ENCODE measurements at places on chromosomes 11 and 22.

DNA sequence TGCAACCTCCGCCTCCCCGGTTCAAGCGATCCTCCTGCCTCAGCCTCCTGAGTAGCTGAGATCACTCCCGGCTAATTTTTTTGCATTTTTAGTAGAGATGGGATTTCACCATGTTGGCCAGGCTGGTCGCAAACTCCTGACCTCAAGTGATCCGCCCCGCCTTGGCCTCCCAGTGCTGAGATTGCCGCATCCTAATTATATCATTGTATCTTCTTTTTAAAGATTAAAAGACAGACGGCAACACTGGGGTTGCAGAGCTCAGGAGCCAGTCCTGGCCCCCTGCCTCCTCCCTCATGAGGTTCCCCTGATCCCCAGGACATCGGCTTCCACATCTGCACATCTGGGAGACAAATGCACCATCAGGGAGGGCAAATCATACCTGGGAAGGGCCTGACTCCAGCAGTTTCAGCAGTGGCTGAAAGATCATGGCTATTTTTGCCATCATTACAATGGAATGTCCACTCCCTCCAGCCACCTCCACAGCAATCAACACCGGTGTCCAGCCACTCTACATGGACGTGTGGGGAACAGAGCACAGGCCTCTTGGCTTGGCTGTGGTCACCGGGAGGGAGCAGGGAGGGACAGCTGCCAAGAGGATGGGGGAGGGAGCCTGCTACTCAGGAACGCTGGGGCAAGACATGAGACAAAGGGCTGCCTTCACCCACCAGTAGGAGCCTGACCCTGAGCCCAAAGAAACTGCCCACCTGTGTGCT lies 9.2 kb upstream of the CELSR1 start:
- no peak for DNase-seq

- DNase-seq: no peak
Measured at GRCh38 chr22:27419473-27419872, 382.1 kb downstream of the MN1 start.

DNA sequence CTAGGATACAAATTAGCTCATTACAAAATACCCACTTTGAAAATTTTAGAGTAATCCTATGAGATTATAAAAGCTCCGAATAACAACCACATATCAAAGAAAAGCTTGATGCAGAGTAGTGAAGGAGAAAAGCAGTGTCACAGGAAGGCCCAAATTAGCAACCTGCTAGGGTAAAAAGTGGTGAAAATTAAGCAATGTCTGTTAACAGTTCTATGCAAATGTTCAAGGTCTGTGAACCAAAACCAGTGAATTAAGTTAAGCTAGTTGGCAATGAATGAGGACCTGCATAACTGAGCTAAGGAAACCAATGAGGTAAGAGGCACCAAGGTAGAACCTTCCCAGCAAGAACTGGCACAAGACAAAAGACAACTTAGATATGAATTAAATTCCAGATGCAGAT lies 29.6 kb downstream of the PRDM10 start:
- no peak for DNase-seq

- no peak for DNase-seq
Measured at GRCh38 chr22:22932512-22932941, 44.9 kb downstream of the IGLL5 start.

DNA sequence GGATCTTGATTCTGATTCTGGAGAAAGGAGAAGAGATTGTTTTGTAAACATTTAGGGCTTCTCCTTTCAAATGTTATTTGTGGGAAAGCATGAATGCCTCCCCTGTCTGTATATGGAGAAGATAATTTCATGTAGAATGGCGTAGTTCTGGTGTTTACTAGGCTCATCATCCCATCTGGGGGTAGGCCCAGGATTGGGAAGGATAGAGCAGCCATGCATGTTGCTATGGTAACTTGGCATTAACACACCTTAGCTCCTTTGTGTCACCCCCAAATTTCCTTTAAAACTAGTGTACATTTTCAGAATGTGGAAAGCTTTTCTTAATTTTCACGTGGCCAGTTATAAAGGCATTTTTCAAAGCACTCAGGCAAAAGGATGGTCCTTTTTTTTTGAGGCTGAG lies 57.5 kb upstream of the EED start:
- no peak for DNase-seq

DNA sequence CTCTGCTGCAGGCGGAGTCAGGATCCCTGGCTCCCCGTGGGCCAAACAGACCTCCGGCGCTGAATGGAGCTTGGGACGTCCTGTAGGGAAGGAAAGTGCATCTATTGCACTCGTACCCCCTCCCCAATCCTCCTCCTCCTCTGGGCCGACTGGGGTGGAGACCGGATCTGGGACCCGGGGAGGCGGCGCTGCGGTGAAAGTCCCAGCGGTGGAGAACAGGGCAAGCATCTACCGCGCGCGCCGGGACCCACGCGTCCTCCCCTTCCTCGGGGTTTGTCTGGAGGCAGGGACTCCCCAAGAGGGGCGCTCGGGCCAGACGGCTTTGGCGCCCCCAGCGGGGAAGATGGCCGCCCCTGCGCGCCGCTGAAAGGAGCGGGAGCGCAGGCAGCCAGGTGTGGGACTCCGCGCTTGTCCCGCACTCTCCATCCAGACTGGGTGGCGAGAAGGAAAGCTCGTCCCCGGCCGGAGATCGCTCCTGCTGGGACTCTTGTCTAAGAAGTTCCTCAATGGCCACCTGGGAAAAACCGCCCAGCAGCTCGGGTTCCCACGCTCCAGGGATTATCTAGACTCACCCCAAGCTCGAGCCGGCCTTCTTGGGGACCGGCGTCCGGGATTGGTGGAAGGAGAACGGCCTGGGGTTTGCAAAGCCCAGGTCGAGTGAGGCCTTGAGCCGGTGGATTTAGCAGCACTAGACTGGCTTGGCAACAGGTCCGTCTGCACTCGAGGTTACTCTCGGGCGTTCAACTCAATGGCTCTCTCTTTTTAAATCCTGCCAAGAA lies 718 bp downstream of the FADS2 start:
- DNase-seq: no peak

- DNase-seq: no peak
Measured at GRCh38 chr11:8631395-8632118, 37.5 kb upstream of the STK33 start.

GRCh38 chr11:1871531-1871930 lies 18.6 kb downstream of the LSP1 start:
- DNase-seq: no peak

GRCh38 chr11:128796270-128796669 lies 70.8 kb downstream of the KCNJ1 start:
- no peak for DNase-seq

DNA sequence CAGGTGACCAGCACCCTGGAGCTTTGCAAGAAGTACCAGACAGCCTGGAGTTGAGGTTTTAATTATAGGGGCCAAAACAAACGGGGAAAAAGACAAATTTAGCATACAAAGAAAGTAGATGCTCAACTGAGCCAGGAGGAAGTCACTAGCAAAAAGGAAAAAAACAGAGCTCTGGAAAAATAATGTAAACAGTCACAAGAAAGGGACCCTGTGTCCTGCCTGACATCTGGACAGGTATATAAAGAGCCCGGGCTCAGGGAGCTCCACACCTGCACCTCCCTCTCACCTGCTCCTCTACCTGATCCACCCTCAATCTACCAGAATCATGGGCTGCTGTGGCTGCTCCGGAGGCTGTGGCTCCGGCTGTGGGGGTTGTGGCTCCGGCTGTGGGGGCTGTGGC lies at the start of gene KRTAP5-10:
Gene KRTAP5-10, plus strand, starts transcription at position 301 of the 400 bp plus-strand sequence. Its CDS starts 25 bp downstream, at position 326.
- no peak for DNase-seq

- no peak for DNase-seq
Measured at GRCh38 chr22:49701380-49702067, 126.1 kb downstream of the BRD1 start.

DNA sequence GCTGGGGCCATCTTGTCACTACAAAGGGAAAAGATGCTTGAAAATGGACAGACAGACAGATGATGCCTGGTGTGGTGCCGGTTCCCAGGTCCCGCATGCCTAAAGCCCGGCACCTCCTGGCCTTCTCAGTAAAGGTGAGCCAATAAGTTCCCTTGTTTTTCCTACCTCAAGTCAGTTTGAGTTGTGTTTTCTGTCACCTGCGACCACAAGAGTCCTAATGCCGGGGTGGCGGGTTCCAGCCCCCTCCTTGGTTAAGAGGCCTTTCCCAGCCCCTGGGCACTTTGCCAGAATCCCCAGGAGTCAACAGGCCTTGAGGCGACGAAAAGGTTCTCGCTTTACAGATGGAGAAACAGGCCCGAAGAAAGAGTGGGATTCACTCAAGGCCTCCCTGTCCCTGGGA lies 9.0 kb downstream of the FGF19 start:
- DNase-seq: no peak

DNA sequence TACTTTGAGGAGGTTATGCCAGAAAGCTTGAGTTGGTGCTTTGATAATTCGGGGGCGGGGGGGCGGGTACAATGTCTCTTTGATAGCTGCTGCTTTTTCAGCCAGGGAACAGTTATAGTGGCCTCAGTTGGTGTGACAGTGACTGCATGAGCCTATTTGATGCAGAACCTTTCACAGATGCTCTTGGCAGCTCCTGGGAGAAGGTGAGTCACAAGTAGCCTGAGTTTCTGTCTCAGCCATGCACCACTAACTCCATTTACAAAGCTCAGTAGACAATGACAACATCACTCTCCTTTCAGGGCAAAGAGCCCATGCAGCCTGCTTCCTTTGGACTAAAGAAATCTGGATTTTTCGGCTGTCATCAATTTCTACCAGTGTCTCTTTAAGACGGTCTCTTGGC lies 42.1 kb upstream of the SEZ6L start:
- DNase-seq: no peak

- DNase-seq: no peak
Measured at GRCh38 chr11:115652094-115652493, 147.9 kb upstream of the CADM1 start.

- no peak for DNase-seq
Measured at GRCh38 chr11:18144243-18144642, 11.9 kb downstream of the MRGPRX3 start.

DNA sequence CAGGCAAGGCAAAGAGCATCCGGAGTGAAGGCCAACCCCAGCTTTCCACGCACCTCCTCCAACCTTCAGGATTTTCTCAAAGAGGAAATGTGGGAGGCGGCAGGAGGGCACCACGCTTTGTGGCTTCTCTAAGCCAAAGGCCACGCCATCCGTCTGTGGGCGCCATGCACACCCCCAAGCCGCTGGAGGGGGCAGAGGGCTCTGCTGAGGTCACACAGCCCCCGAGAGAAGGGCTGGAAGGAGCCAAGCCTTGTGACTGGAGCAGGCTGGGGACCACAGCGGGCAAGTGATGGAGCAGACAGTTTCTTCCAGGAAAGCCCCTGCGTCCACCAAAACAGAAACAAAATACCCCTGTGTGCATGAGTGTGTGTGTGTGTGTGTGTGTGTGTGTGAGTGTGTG lies 527.4 kb downstream of the BRD1 start:
- no peak for DNase-seq

GRCh38 chr11:106514706-106515105 lies 437.2 kb downstream of the AASDHPPT start:
- DNase-seq: no peak

DNA sequence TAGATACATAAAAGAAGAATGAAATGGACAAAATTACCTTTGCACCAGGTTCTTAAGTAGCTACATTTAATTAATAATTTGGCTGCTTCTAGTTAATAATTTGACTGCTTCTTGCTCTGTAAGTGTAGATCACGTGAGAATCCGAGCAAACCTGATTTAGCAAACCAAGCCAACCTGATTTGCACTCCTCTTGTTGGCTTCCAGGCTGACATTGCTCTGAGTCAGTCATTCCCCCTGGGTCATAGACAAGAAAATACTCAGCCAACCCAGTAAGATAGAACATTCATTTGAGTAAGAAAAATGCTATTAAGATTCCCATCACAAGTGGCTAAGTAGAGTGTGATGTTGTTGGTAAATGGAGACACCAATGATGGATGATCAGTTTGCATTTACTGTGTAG lies 304.1 kb downstream of the C11orf87 start:
- DNase-seq: no peak

DNA sequence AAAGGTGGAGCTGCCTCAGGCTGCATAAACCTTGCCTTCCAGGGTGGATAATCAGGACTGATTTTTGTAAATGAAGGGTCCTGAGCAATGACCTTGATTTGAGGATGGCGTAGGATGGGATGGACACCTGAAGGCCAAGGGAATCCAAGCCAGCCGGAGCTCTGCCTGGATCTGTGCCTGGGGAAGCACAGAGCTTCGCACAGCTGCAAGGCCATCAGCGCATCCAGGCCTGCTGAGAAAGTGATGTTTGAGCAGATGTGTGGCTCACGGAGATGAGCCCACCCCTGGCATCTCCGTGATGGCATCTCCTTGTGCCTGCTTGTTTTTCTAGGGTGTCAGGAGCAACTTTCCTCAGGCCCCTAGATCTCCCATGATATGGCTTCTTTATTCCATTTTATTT lies 23.3 kb downstream of the FAM83F start:
- DNase-seq: no peak

GRCh38 chr11:67029146-67029545 lies 6.2 kb downstream of the SYT12 start:
- no peak for DNase-seq

GRCh38 chr11:76347466-76347865 lies 33.5 kb downstream of the THAP12 start:
- DNase-seq: no peak

DNA sequence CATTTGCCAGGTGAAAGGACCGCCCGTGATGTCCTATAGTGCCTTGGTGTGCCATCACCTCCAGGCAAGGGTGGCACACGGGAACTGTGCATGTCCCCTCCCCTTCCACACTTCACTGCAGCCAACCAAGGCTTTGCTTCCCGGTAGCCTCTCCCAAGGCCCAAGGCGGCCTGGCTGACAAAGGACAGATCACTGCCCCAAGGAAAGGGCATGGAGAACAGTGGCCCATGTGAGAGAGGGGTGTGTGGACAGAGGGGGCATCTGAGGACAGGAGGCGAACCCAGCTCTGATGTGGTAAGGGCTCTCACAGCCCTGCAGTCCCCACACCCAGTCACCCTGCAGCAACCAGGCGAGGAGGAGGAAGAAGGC lies 50.4 kb downstream of the RPUSD4 start:
- no peak for DNase-seq

- DNase-seq: no peak
Measured at GRCh38 chr11:71433648-71434450, 14.3 kb downstream of the DHCR7 start.

DNA sequence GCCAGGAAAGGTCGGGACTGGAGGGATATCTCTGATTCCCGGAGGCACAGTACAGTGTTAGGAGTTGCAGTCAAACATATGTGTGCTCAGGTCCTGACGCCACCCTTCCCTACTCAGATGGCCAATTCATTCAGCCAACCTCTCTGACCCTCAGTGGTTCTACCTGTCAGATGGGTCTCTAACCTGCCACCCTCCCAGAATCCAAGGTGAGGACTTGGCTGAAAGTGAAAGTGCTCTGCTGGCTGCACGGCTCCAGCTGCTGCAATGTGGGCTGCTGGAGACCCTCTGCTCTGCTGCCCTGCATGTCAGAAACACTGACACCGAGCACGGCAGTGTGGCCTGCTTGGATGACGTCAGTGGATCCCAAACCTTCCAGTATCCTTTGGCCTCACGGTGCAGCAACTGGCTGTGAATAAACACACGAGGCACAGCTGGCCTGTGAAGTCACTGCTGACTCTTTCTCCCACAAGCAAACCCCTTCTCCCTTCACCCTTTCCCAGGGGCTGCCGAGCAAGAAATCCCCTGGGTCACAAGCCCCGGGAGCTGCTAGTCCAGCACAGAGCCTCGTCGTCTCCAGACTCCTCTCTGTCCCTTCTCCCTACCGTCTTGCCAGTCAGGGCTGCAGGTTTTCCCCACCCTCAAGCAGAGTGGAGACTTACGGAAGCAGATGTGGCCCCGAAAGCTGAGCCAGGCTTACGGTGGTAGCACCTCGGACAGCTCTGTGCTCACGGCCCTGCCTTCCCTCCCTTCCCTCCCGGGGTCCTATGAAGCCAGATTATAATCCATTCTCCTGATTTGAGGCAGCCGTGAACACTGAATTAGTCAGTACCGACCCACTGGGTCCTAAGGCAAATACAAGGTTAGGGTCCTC lies 24.3 kb downstream of the KIAA0930 start:
- DNase-seq: no peak
